ENCODE measurements at places on chromosomes 3 and 15.

GRCh38 chr15:80645494-80646065, 49.5 kb upstream of the ABHD17C start:
- DNase-seq = no peak

DNA sequence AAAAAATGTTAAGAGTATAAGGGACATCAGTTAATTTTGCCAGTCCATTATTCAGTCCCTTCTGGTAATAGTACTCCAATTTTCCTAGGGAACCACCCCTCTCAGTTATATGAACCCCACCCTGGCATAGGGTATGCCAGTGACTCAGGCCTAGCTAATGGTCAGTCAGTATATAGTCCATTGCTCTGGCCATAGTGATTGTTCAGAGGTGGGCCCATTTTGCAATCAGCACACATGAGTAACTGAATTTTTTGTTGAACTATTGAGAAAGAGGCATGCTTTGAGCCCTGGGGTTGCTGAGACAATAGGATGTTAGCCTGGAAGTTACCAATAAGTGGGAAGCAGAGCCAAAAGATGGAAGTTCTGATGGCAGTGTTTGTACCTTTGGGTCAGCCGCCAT, 4.1 kb downstream of the LRCH3 start:
- DNase-seq = no peak

DNA sequence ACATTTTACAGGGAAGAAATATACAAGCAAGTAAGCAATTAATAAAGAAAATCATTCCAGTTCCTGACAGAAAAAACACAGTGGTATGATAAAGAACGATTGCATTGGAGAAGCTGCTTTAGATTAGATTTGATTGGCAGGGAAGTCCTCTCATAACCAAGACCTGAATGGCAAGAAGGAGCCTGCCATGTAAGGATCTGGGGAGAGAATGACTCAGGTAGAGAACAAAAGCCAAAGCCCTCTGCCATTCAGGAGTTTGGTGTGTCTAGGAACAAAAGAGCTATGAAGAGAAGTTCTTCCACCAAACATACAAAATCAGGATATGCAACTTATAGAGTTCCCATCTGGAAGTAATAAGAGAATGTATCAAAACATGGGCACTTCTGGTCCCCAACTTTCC, 57.6 kb downstream of the SIDT1 start:
- no peak for DNase-seq

- no peak for DNase-seq
Measured at GRCh38 chr15:67006083-67007065, 59.0 kb upstream of the SMAD3 start.

GRCh38 chr3:8503871-8504610, 2.4 kb downstream of the LMCD1 start:
- DNase-seq = no peak

GRCh38 chr3:20073683-20074082, 33.4 kb downstream of the KAT2B start:
- no peak for DNase-seq

GRCh38 chr15:78213956-78214355, 20.4 kb downstream of the ACSBG1 start:
- DNase-seq = no peak

DNA sequence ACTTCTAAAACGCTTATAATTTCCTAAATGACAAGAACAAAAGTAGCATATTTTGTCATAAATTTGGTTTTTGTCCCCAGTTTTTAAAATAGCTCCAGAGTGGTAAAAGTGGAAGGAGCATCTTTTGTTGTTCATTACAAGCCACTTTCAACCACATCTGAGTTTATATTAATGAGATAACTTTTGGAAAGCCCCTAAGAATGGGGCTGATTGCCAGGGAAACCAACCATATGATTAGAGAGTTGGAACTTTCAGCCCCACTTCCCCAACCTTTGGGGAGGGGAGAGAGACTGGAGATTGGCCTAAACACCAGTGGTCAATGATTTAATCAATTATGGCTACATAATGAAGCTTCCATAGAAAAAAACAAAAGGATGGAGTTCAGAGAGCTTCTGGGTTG, 57.4 kb downstream of the CPA3 start:
- DNase-seq = no peak

- no peak for DNase-seq
Measured at GRCh38 chr3:18153571-18154173, 271.5 kb downstream of the SATB1 start.

- DNase-seq = no peak
Measured at GRCh38 chr3:117989982-117990381, 1044.7 kb downstream of the IGSF11 start.

- no peak for DNase-seq
Measured at GRCh38 chr15:66747886-66748707, 46.1 kb downstream of the SMAD6 start.

DNA sequence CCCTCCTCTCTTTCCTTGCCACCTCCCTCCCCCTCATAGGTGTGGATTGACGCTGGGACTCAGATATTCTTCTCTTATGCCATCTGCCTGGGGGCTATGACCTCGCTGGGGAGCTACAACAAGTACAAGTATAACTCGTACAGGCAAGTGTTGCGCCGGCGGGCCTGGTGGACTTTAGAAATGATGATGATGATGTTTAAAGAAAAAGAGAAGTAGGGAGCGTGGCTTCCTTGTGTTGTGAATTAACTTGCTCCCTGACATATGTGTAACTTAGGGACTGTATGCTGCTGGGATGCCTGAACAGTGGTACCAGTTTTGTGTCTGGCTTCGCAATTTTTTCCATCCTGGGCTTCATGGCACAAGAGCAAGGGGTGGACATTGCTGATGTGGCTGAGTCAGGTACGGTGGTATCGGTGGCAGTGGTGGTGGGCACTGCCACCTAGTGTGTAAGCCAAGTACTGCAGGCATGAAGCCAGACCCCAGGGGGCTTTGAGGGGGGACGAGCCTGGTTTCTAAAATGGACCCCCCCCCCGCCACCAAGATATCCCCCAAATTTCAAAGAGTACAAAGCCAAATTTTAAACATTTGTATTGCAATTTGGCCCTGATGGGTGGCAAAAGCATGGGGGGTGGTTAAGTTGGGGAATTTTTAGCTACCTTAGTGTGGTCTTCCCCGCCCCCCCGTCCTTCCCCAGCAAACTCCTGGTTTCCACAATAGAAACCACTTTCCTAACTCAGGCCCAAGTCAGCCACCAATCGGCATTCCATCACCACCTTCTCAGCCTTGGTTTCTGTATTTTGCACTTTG, 65.6 kb downstream of the SLC6A6 start:
- DNase-seq = peak; percentile 23

GRCh38 chr3:59290358-59290757, 240.5 kb upstream of the CFAP20DC start:
- no peak for DNase-seq

- no peak for DNase-seq
Measured at GRCh38 chr3:66717806-66718205, 217.0 kb upstream of the LRIG1 start.

DNA sequence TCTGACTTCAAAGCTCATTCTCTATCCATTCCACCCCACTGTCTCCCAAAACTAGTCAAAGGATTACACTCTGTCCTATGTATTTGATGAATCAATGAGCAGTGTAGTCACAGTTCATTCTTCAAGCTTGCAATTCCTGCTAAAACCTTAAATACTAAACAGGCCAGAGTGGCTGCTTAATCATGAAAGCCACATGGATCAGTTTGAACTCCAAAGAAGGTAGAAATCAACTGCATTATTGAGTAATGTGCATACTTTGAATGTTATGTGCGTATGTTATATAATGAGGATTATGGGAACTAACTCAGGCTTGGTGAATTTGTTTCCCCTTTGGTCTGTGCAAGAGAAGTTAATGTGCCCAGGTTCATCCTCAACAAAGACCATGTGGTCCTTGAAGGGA, 45.4 kb downstream of the PRICKLE2 start:
- no peak for DNase-seq

GRCh38 chr15:80730387-80730786, 35.3 kb downstream of the ABHD17C start:
- no peak for DNase-seq

GRCh38 chr15:61299075-61299763, 70.1 kb upstream of the RORA start:
- no peak for DNase-seq

- DNase-seq = no peak
Measured at GRCh38 chr3:45944830-45945620, 1.8 kb downstream of the CXCR6 start.

DNA sequence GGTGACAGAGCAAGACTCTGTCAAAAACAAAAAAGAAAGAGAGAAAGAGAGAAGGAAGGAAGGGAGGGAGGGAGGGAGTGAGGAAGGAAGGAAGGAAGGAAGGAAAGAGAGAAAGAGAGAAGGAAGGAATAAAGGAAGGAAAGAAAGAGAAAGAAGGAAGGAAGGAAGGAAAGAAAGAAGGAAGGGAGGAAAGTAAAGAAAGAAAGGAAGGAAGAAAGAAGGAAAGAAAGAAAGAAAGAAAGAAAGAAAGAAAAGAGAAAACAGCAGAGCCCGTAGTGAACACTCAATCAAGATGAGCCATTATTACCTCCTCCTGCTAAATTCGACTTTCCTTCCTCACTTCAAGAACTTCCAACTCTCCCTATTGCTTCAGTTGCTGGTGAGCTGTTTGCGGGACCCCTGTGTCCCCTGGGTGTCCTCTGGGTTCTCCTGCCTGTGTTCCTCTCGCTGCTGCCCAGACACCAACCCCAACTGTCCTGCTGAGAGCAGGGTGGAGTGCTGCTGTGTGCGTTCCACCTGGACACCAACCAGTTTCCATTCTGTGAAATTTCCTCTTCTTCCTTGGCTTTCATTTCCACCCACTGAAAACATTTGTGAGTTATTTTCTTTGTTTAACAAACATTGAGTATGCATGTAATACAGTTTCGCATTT, 266.4 kb downstream of the FAM43A start:
- no peak for DNase-seq

- DNase-seq = no peak
Measured at GRCh38 chr3:33758864-33759263, 39.6 kb upstream of the PDCD6IP start.

DNA sequence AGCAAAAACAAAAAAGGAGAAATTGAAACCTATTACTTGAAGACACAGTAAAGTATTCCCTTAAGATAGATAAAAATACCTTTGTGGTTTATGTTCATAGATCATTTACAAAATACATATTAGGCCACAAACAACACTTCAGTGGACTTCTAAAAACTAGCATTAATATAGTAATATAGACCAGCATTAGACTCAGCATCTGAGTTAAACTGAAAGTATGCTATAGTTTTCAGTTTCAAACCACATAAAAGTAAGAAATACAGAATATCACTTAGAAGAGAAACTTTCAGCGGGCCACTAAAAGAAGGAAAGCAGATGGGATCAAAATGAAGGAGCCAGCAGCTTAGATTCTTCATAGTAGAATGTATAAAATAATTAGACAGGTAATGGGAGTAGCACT, 86.6 kb downstream of the MSL2 start:
- no peak for DNase-seq

DNA sequence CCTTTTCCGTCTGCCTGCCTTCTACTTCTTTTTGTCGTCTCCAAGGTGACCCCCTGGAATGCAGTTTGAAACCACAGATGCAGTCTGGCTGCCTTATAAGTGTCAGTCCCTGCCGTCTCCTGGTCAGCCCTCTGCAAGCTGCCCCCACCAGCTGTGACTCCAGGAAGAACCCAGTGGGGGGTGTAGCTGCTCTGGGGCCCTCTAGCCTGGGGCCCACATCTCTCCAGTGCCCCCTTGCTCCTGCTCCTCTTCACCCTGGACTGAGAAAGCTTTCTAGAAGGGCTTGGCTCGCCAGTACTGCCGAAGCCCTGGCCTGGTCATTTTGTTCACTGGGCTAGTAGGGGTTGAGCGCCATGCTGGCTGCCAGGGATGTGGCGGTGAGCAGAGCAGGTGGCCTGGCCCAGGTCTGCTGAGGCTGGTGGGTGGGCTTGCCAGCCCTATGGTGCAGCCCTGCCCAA, 21.3 kb downstream of the SYNM start:
- no peak for DNase-seq

DNA sequence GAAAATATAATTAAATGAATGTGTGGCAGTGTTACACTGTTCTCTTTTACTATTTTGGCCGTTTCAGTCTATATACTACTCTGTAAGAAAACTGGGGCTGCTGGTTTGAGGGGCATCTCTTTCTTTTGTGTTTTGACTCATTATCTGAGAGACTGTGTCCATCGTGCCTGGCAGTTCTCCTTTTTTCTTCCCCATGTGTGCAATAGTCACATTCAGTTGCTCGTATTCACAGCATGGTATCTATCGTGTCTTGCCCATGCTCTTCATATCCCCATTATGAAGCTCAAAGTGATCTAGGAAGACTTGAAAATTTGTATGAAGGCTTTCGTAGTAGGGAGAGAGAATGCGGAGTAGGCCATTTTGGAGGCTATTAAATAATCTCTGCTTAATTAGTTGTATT, 29.8 kb upstream of the FAH start:
- no peak for DNase-seq

DNA sequence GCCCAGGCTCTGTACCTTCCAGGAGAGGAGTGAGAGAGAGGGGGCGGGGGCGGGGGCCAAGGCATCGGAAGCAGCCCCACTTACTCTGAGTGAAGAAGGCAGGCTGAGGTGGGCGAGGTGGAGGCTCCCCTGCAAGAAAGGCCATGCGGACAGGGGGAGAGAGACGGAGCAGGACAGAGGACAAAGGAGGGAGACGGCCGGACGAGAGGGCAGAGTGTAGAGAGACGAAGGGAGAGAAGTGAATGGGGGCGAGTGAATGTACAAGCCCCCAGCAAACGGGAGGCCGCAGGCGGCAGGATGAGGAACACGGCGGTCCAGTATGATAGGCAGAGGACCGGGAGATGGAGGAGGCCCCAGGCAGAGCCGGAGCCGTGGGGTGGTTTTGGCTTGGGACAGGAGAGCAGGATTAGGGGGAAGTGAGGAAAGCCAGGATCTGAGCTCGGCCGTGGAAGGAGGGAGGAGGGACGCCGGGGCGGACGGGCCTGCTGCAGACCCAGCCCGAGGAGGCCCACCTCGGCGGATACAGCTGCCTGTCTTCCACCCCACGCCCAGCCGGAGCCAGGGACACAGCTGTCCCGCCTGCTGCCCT, 38.8 kb downstream of the TNK2 start:
- DNase-seq = no peak

- DNase-seq = no peak
Measured at GRCh38 chr3:193040836-193041672, 123.4 kb upstream of the MB21D2 start.

- no peak for DNase-seq
Measured at GRCh38 chr3:116002235-116002634, 378.9 kb downstream of the GAP43 start.

DNA sequence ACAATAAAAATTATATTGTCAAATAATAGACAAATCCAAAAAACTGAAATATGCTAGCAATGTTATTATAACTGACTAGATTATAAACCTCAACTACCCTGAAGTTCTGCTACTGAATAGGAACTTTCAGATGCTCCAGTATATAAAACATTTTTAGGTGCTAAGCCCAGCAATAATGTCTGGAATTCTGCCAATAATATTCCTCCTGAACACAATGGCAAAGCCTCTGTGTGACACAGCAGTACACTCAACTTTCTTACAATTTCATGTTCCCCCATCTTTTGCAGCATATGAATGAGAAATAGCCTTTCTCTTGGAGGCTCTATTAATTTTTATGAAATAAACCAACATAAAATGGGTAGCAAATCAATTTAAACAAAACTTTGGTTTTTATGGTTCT, 29.5 kb downstream of the ATOSA start:
- DNase-seq = no peak

GRCh38 chr3:126606001-126606400, 47.3 kb upstream of the C3orf22 start:
- no peak for DNase-seq

Data from activated T-cell treated with anti-CD3 and anti-CD28 coated beads for 24 hours (primary cell).